Activated T-helper 1 cell treated with Interleukin-2 at 50 U/mL for 16 hours (primary cell): ENCODE measurements at places on chromosomes 2 and 18.

GRCh38 chr2:32064021-32064601 is 755 bp downstream of the SPAST start:
- no peak for DNase-seq

GRCh38 chr2:191635333-191636234 is 42.4 kb upstream of the NABP1 start:
- no peak for DNase-seq

GRCh38 chr18:12023375-12023774 is 42.1 kb downstream of the IMPA2 start:
- no peak for DNase-seq

GRCh38 chr2:76867854-76868253 is 654.3 kb downstream of the LRRTM4 start:
- no peak for DNase-seq

- DNase-seq: no peak
Observed at GRCh38 chr18:10935588-10935987, 213.8 kb downstream of the PIEZO2 start.

- no peak for DNase-seq
Observed at GRCh38 chr2:148650881-148651280, 6.3 kb downstream of the EPC2 start.

- DNase-seq: no peak
Observed at GRCh38 chr2:170715062-170715931, at the start of gene SP5. Gene SP5 (plus strand): TSS chr2:170715337. CDS start chr2:170715513, 176 bp downstream.

GRCh38 chr2:28377195-28377816 is 15.4 kb upstream of the FOSL2 start:
- no peak for DNase-seq

- no peak for DNase-seq
Observed at GRCh38 chr18:24497031-24497754, 36.8 kb downstream of the HRH4 start.

DNA sequence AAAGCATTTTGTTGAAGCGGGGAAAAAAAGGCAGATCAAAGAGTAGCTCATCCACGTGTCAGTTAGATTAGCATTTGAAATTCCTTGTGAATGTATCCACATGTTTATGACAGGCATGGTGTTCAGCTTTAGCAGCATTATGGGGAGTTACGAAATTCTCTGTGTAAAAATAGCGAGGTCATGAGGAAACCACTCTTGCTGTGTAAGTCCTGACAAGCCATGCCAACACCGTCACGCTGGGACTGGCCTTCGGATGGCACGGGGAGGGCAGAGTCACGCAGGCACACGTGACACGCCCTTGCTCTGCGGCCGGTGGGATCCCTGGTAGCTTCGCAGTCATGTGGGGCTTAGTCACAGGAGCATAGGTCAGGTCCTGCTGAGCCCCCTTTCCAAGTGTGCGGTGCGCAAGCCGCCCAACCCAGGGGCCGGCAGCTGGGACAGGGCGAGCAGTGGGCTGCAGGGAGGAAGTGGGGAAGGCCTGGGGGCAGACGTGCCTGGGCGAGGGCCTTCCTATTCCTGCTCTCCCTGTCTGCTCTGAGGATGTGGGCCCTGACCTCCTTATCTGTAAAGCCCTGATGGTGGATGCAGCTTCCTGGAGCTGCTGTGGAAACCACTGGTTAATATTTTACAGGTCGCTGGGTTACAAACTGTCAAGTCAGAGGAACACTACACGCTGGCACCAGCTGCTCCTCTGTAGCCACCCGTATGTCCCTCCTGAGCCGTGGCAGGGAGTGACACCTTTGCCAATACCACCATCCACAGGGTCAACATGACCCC is 18.0 kb downstream of the MBP start:
- no peak for DNase-seq

GRCh38 chr18:23138471-23138870 is 3.2 kb downstream of the CABLES1 start:
- no peak for DNase-seq

DNA sequence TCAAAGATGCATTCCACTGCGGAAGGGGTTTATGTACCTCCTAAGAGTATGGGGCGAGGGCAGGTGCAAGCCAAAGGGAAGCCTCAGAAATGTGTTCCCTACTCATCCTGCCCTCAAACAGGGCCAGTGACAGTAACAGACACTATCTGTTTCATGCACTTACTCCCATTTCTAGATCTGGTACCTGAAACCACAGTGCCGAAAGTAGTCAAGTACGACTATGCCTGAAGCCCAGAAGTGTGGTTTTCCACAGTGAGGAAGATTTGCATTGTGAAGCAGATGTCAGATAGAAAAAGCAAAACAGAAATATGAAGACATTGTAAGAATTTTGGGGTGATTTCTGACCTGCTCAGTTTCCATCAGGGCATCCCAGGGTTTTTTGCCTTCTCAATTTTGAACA is 748.7 kb downstream of the RNF144A start:
- DNase-seq: no peak
